Cardiac muscle cell (in vitro differentiated cells and primary cell): ENCODE measurements at places on chromosomes 3 and 15.

DNA sequence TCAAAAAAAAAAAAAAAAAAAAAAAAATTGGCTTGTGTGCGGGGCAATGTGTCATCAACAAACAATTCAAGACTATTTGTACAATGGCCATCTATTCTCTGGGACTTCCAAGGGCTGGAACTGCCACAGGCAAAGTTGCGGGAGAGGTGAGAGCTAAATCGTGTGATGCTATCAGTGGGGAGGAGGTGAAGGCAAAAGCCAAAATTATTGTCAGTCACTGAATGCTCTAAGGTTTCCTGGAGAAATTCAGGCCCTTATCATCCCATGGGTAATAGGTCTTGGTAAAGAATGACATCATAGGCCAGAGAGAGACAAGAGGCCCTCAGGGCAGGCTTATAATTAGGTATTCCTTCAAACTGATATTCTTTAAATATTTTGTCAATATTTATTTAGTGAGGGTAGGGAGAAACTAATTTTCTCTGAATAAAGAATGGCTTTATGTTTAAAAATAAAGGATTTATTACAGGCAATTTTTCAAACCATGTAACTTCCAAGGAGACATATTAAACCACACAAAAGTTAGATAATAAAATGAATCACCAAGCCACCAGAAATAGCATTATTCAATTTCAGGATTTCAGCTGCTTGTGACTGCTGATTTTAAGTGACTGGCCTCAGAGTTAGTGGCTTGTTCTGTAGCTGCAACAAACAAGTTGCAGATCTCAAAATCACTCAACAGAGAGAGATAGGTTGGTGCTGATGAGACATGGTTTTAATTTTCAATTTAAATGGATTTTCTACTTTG is 226.3 kb upstream of the MRPL3 start:
- H3K4me1 ChIP-seq, result no peaks in the 10 kb centered on the region
- no peaks in the 10 kb centered on the region for H3K36me3 ChIP-seq
- no peaks in the 10 kb centered on the region for H3K27me3 ChIP-seq
- no peak overlapping the region for H3K4me3 ChIP-seq

GRCh38 chr15:83410532-83410931 is 36.6 kb upstream of the SH3GL3 start:
- no peaks in the 10 kb centered on the region for H3K27me3 ChIP-seq
- H3K4me1 ChIP-seq, result no peaks in the 10 kb centered on the region
- no peak overlapping the region for H3K4me3 ChIP-seq

GRCh38 chr15:51855612-51856011 is 26.2 kb downstream of the TMOD3 start:
- peaks cover 3% of the 10 kb centered on the region for H3K4me1 ChIP-seq
- no peaks in the 10 kb centered on the region for H3K27me3 ChIP-seq
- no peak for DNase-seq
- H3K36me3 ChIP-seq, result no peaks in the 10 kb centered on the region
- no peak overlapping the region for H3K27ac ChIP-seq

- no peaks in the 10 kb centered on the region for H3K36me3 ChIP-seq
- H3K27ac ChIP-seq, result no peak overlapping the region
- H3K27me3 ChIP-seq, result no peaks in the 10 kb centered on the region
- H3K4me1 ChIP-seq, result no peaks in the 10 kb centered on the region
- DNase-seq, result no peak
Observed at GRCh38 chr3:126968391-126969390, 14.2 kb upstream of the PLXNA1 start.

DNA sequence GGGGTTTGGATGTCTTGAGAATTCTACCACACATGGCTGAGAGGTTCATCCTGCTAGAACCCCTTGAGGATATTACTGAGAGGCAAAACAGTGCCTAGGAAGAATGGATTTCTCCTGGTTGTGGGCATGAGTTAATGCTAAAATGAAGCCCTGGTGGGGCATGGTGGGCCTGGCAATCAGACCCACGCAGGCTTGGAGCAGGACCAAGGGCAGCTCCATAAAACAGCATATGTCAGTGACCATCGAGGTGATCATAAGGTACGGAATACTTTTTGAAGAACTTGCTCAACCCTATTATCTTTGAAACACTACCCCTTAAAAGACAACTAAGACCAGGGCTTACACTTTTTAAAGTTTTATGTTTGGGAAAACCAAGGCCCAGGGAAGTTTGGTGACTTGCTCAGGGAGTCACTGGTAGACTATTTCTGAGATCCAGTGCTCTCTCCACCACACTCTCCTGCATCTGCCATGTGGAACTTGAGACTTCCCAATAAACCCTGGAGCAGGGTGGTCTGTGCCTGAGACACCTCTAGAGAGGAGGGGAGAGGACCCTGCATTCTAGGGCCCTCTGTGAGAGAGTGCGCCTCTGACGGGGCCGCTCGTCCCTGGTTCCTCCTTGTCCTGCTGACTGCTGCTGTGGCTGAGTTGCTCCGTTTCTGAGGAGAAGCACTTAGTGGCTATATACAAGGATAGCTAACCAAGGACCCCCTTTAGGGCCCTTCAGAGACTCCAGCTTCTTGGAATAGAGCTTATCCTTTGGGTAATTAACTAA is 28.0 kb upstream of the TIMP4 start:
- DNase-seq, result no peak
- no peaks in the 10 kb centered on the region for H3K27me3 ChIP-seq
- peaks cover 5% of the 10 kb centered on the region for H3K4me1 ChIP-seq

- peaks cover 36% of the 10 kb centered on the region for H3K4me1 ChIP-seq
- H3K36me3 ChIP-seq, result no peaks in the 10 kb centered on the region
- no peak overlapping the region for H3K27ac ChIP-seq
- H3K4me3 ChIP-seq, result no peak overlapping the region
Observed at GRCh38 chr3:30770387-30770786, 124.1 kb downstream of the GADL1 start.

DNA sequence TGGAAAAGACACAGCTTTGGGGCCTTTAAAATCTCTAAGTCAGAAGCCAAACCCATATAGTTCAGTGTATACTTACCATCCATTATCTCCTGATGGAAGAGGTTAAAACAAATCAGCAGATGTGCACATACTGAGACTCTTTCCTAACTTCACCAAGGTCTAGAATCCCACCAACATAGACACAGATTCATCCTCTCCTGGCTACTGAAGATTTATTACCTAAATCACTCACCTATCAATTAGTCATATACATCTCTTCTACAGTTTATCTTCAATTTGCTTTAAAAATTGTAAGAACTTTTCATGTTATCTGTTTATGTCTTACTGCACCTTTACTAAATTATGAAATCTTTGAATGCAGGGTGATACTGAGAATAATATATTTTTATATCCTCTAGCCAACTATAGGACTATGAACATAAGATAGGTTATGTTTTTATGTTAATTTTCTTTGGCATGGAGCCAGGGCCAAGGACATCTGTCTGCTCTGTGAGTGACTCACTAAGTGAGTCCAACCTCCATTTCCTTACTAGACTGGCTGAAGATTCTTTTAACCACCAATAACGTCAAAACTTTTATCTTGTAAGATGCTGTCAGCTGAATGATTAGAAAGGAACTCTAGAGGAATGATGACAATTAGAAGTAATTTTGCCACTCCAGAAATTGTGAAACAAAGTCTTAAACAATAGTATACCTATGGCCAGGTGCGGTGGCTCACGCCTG is 397.6 kb downstream of the FOXP1 start:
- peaks cover 23% of the 10 kb centered on the region for H3K4me1 ChIP-seq
- no peaks in the 10 kb centered on the region for H3K36me3 ChIP-seq
- H3K27ac ChIP-seq, result no peak overlapping the region
- peak; percentile 66 for DNase-seq

- no peaks in the 10 kb centered on the region for H3K36me3 ChIP-seq
- peak; percentile 53 for DNase-seq
- H3K27me3 ChIP-seq, result no peaks in the 10 kb centered on the region
- no peak overlapping the region for H3K27ac ChIP-seq
- peaks cover 10% of the 10 kb centered on the region for H3K4me1 ChIP-seq
- H3K4me3 ChIP-seq, result no peak overlapping the region
Observed at GRCh38 chr3:107958146-107958545, 132.7 kb downstream of the CD47 start.

GRCh38 chr3:186102687-186103086 is 6.2 kb downstream of the ETV5 start:
- no peaks in the 10 kb centered on the region for H3K36me3 ChIP-seq
- no peak overlapping the region for H3K27ac ChIP-seq
- no peak for DNase-seq
- no peaks in the 10 kb centered on the region for H3K27me3 ChIP-seq

DNA sequence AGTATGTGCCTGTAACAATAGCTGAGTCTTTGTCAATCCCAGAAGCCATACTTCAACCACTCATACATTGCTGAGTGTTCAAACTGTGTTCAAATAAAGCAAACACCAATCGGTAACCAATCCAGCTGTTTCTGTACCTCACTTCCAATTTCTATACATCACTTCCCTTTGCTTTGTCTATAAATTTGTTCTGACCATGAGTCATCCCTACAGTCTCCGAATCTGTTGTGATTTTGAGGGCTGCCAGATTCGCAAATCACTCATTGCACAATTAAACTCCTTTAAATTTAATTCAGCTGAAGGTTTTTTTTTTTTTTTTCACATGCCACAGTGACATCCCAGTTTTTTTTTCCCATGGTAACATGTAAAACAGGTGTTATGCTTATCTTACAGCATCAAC is 870.3 kb downstream of the NAALADL2 start:
- H3K4me3 ChIP-seq, result no peak overlapping the region
- no peaks in the 10 kb centered on the region for H3K4me1 ChIP-seq
- H3K27me3 ChIP-seq, result no peaks in the 10 kb centered on the region
- DNase-seq, result no peak
- no peaks in the 10 kb centered on the region for H3K36me3 ChIP-seq

- no peaks in the 10 kb centered on the region for H3K36me3 ChIP-seq
- peaks cover 4% of the 10 kb centered on the region for H3K4me1 ChIP-seq
- no peak overlapping the region for H3K27ac ChIP-seq
- no peak for DNase-seq
- no peak overlapping the region for H3K4me3 ChIP-seq
- H3K27me3 ChIP-seq, result no peaks in the 10 kb centered on the region
Observed at GRCh38 chr15:64864068-64864467, 22.4 kb downstream of the PLEKHO2 start.

DNA sequence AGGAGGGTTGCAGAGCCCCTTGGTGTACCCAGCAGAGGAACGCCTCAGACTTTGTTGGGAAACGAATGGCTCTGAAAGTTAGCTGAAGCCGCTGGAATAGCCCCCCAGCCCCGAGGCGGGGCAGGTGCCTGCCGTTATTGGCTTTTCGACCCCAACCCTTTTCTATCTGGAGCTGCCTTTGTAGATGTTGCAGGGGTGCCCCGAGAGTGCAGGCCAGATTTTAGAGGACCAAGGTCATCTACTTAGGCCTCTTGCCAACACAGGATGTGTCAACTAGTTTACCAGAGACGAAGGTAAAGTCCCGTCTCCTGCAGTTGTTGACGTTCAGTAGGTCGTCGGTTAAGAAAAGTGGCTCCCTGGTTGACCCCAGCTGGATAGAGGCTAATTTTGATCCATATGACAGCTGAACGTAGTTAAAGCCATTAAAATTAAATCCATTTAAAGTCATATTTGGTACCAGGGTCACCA is 579 bp upstream of the UBE3A start:
- DNase-seq, result no peak
- H3K27me3 ChIP-seq, result no peaks in the 10 kb centered on the region
- no peaks in the 10 kb centered on the region for H3K36me3 ChIP-seq
- peak overlapping the region; percentile 98 for H3K27ac ChIP-seq
- H3K4me3 ChIP-seq, result peak overlapping the region; percentile 76

- H3K27me3 ChIP-seq, result peaks cover 19% of the 10 kb centered on the region
- no peak for DNase-seq
- no peak overlapping the region for H3K27ac ChIP-seq
- no peaks in the 10 kb centered on the region for H3K36me3 ChIP-seq
Observed at GRCh38 chr3:148906667-148907066, 41.6 kb downstream of the CPA3 start.

DNA sequence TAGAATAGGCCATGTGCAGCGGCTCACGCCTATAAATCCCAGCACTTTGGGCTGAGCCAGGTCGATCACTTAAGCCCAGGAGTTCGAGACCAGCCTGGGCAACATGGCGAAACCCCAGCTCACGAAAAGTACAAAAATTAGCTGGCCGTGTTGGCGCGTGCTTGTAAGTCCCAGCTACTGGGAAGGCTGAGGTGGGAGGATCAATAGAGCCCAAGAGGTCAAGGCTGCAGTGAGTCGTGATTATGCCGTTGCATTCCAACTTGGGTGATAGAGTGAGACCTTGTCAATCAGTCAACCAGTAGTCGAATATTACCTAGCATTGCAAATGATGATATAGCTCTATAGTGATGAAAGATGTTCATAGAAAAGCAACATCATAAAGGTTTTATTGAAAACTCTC is 51.9 kb downstream of the USP8 start:
- H3K27ac ChIP-seq, result no peak overlapping the region
- H3K36me3 ChIP-seq, result peaks cover 37% of the 10 kb centered on the region
- no peak for DNase-seq

DNA sequence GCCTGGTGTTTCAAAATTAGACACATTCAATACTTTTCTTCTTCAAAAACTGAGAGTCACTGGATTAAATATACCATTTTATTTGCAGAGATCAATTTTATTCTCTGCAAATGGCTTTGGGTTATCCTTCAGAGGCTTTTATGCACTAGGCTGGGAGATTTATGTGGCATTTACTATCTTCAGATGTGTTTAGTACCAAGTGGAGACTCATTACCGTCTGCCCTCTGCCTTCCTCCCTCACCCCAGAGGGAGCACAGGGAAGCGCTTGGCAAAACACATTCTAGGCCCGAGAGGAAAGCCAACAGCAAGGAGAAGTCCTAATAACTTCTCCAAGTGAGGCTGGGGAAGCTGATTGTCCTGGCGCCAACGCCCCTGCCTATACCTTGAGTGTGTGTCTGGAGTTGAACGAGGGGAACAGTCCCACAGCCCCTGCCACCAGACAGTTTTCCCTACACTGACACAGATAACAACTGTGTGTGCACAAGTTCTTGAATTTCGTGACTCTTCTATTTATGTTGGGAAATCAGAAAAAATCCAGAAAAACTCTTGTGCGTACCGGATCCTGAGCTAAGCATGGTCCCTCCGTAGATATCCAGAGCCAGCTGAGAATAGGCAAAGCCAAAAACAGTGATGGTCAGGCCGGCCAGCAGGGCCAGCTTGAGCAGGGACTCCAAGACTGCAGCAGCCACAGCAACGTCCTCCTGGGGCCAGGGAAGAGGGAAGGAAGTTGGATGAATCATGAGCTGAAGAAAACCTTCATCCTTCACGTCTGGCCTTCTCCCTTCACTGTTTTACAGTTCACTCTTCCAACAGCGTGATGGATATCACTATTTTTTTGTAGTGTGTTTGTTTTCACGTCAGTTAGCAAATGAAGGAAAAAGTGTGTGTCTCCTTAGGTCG is 26.6 kb downstream of the RFT1 start:
- H3K4me1 ChIP-seq, result no peaks in the 10 kb centered on the region
- H3K27ac ChIP-seq, result no peak overlapping the region
- peaks cover 4% of the 10 kb centered on the region for H3K36me3 ChIP-seq

- H3K4me3 ChIP-seq, result no peak overlapping the region
- H3K4me1 ChIP-seq, result no peaks in the 10 kb centered on the region
- H3K27me3 ChIP-seq, result no peaks in the 10 kb centered on the region
- no peak for DNase-seq
Observed at GRCh38 chr3:151394611-151395010, 10.1 kb upstream of the P2RY12 start.
